ENCODE measurements at places on chromosomes 4 and X.
A peak's percentile ranks its signal among the peaks of the same experiment; 100 is the strongest.

DNA sequence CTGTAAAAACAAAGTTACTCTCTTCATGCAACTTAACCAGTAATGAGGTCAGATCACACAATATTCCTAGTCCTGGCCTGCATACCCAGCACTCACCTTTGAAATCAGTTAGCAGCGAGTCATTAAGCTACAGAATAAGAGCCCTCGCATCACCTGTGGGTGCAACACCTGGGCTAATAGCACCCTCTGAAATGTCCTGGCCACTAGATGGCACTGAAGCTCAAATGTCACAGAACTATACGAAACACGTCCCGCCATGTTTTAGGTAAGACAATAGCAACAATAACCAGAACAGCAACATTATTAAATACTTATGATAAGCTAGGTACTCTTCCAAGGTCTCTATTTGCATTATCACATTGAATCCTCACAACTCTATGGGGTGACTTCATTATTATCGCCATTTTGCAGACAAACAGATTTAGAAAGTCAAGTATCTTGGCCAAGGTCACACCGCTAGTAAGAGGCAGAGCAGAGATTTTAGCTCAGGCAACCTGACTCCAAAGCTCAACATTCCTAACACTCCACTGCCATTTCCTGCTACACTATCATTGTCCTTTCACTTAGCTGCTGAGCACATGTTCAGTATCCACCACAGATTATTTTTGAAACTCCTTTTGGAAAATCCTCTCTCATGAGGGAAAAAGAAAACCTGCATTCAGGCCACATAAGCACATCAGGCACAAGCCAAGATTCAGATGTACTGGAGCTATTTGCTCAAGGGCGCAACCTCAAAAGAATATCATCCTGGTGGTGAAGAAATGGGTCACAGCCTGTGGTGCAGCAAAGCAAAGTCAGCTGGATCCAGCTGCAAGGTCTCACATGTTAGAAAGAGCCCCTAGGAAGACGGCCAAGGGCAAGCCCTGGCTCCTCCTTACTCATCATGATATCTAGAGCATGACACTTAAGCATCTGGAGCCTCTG, 59.5 kb upstream of the KDR start:
- DNase-seq: no peak

GRCh38 chr4:144799486-144799885, 153.5 kb downstream of the HHIP start:
- no peak for DNase-seq

- DNase-seq: no peak
Measured at GRCh38 chrX:45068569-45068968, 132.1 kb downstream of the DIPK2B start.

DNA sequence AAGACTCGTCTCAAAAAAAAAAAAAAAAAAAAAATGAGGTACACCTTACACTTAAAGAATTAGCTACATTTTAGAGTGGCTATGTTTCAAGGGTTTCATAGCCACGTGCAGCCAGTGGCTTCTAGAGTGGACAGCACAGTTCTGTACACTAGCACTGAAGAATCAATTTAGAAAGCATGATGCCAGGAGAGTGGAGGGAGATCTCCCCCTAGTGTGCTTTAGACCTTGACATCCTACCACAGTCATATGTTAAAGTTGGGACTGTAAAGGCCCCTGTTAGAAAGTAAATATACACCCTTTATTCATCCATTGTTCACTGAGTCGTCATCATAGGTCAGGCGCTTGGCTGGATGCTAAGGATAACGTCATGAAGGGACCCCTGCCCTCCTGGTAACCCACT, 179.4 kb downstream of the QDPR start:
- DNase-seq: no peak

- DNase-seq: no peak
Measured at GRCh38 chr4:100086766-100087431, 103.4 kb downstream of the DDIT4L start.

DNA sequence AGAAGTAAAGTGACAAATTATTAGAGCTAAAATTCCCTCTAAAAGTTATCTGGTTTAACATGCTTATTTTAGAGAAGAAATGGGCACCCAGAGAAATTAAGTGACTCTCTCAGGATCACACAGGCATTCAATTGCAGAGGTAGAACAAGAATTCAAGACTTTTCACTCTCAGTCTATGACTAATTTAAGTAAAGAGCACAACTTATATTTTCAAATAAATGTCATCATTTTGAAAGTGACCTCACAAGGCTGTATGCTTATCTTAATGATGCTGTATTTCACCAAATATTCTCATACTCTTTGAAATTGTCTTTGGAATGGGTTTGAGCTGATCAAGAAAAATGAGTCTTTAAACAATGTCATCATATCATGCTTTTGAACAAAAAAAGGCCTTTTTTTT, 15.3 kb downstream of the GPR174 start:
- DNase-seq: no peak

- no peak for DNase-seq
Measured at GRCh38 chr4:106582103-106582502, 213.5 kb upstream of the GIMD1 start.

GRCh38 chr4:107006218-107006617, 29.9 kb downstream of the DKK2 start:
- no peak for DNase-seq

DNA sequence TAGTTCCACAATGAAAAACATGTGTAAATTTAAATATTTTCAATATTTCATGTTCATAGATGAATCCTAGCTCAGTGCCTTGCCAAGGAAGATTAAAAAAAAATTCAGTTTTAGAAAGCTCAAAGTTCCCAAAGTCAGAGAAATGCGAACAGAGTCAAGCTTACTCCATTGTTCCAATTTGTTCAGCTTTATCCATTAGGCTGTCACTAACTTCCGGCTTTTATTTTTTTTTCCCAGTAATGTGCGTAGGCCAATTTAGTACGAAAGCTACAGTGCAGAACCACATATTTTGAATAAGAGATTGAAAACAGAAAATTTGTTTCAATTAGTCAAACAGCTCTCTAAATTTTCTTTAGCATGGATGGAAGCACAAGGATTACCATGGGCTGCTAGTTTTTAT, 23.1 kb upstream of the KLHL2 start:
- no peak for DNase-seq

- no peak for DNase-seq
Measured at GRCh38 chrX:109704563-109704962, 28.5 kb downstream of the ACSL4 start.

GRCh38 chrX:120109378-120109777, 6.3 kb downstream of the RHOXF1 start:
- DNase-seq: no peak

GRCh38 chrX:2517055-2517454, 16.3 kb upstream of the DHRSX start:
- DNase-seq: no peak

- no peak for DNase-seq
Measured at GRCh38 chr4:688854-689681, at the start of gene SLC49A3. Gene SLC49A3, minus strand, starts transcription at chr4:689151. Its CDS starts 24 bp downstream, at chr4:689127.

DNA sequence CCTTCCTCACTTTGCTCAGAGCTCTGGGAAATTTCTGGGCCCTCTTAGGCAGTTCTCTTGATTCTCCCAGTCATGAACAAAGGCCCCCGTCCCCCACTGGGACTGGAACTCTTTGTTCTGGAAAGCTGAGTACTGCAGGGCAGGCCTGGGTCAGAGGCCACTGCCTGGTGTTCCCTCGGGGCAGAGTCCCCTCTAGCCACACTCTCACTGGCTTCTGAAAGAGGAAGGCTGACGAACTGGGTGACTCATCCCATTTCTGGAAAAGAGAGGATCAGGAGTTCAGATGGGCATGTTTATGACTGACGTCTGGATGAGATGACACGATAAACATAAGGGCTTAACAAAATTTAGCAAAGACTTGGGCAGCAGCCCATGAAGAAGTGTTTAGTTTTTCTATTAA, 47.7 kb downstream of the DDX3X start:
- peak; percentile 49 for DNase-seq

DNA sequence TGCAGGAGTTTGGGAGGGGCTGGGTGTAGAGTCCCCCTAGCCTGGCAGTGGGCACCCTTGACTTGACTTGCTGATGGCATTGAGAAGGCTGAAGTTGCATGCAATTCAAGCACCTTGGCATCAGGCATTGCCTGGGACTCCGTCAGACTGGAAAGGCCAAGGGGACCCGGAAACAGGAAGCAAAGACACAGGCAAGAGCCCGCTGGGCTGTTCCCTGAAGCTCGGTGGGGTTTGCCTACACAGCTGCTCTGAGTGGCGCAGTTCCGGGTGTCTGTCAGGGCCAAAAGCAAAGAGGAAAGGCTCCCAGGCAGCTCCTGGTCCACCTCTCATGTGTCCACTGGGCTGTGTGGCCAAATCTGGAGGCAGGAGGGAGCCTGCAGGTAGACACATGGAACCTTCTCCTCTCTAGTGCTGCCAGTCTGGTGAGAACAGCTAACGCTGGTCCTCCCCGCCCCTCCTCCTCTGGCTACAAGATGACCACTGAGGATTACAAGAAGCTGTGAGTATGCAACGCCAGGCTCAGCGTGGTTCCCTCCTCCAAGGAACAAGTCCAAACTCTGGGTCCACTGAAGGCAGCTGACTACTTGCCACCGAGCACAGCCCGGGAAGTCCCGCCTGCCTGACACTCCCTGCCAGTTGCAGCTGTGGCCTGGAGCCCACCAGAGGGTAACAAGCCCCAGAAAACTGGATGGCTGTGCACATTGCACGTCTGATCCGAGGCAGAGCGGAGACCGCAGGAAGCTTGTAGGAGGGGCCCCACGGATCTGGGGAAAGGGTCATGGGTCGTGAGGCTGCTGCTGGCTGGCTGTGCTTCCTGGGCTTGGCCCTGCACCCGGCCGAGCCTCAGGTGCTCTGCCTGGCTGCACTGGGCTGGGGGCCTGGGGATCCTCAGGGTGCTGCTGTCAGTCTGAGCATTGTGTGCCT, 20.1 kb downstream of the ZNF185 start:
- no peak for DNase-seq

- DNase-seq: no peak
Measured at GRCh38 chr4:10521424-10521823, 64.2 kb upstream of the ZNF518B start.

- DNase-seq: no peak
Measured at GRCh38 chr4:184461711-184462441, 12.5 kb downstream of the IRF2 start.

GRCh38 chr4:173418639-173419038, 19.7 kb upstream of the SCRG1 start:
- DNase-seq: no peak

DNA sequence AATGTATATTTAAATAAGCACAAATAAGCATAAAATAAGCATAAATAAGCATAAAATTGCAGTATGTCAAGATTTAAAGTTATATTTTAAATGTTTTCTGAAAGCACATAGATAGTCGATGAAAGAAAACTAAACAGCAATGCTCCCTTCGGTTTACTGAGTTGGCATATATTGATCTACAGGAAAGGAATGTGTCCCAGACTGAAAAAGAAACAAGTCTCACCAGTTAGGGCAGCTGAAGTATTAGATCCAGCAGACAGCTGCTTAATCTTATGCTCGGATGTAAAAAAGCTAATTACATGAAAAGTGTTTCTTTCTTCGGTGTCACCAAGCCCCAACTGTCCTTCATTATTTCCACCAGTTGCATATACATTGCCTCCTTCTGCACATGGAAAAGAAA, 8.7 kb downstream of the RPGR start:
- no peak for DNase-seq

- DNase-seq: no peak
Measured at GRCh38 chrX:8916697-8917096, 115.5 kb upstream of the FAM9A start.

DNA sequence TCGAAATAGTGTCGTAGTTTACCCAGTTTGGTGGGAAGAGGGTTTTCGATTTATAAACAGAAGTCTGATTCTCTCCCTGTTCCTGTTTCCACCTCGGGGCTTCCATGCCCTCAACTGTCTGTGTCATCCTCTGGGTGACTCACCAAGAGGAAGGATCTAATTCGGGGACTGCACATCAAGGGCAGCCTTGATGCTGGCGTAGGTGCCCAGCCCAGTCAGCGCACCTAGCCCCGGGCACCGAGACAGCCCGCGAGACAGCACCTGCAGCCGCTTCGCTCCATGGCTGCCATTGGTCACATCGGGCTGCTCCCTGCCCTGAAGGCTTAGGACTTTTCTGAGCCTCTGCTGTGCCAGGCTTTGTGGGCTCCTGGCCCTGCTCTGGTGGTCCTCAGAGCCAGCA, 7.7 kb downstream of the ABCD1 start:
- DNase-seq: no peak

DNA sequence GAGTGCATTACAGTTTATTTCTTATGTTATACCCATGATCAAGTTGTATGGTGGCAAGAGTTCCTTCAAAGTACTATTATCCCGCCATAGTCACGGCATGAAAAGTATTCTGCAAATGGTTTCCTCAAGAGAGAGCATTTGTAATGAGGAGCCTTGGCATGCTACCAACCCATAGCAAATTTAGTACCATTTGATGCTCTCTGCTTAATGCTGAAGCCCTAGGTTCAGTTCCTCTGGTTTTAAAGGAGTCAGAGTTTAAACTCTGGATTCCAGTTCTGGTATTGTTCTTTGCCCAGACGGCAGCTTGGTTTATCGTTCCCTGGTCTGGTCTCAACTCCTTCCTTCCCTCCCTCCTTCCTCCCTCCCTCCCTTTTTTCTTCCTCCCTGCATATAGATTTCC, 371.3 kb downstream of the BMPR1B start:
- peak; percentile 21 for DNase-seq

GRCh38 chr4:142085513-142086292, 449.3 kb downstream of the IL15 start:
- no peak for DNase-seq

DNA sequence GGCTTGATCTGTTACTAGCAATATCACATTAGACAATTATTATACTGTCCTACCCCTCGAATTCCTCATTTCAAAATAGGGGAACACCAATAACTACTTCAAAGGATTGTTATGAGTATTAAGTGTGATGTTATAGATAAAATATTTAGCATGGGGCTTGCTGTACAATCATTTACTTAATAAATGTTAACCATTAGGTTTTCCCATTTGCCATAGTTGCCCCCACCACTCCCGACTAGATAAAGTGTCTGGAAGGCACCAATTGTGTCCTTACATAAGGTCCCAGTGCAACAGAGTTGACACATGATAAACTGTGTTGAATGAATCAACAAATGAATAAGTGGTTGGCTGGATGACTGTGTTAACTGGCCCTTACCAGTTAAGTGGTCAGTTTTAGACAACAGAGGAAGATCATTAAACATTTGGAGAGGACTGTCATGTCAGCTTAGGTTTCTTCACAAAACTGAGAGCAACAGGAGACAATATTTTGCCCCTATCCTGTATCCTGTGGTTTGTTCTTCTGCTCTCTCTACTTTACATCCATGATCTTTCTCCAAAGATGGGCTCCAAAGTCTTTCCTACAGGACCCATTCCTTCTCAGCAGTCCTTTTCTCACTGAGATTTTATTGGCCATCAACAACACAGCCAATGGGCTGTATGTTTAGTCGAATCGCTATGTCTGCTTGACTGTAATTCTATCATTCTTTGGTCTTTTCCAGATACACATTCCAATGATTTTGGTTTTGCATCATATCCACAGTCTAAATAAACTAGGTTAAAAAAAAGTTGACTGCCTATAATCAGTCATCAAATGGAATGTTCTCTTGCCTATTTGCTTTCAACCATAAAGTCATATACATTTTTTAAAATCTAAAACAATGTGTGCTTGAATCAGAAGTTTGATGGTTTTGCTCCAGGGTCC, 74.4 kb downstream of the RNF150 start:
- DNase-seq: peak; percentile 40

- DNase-seq: no peak
Measured at GRCh38 chrX:151563449-151563848, at the start of gene PASD1. Gene PASD1, plus strand, starts transcription at chrX:151563675. Its CDS starts 37,879 bp downstream, at chrX:151601554.
